ENCODE measurements at places on chromosomes 13 and 19. TPM values are rescaled to one million over a fixed set of nuclear protein-coding genes. Genes with fewer than 3 reads are reported as not detected.

GRCh38 chr13:51229731-51230130 is 7.5 kb downstream of the FAM124A start:
- no peaks in the 10 kb centered on the region for H3K27me3 ChIP-seq
- H3K4me3 ChIP-seq = no peak overlapping the region
- DNase-seq = no peak
- peak overlapping the region; percentile 55 for H3K27ac ChIP-seq

GRCh38 chr13:19981685-19982238 is 23.2 kb downstream of the ZMYM2 start:
- H3K36me3 ChIP-seq = peaks cover 3% of the 10 kb centered on the region
- no peak overlapping the region for H3K4me3 ChIP-seq
- no peak for DNase-seq
- H3K4me1 ChIP-seq = peaks cover 12% of the 10 kb centered on the region

DNA sequence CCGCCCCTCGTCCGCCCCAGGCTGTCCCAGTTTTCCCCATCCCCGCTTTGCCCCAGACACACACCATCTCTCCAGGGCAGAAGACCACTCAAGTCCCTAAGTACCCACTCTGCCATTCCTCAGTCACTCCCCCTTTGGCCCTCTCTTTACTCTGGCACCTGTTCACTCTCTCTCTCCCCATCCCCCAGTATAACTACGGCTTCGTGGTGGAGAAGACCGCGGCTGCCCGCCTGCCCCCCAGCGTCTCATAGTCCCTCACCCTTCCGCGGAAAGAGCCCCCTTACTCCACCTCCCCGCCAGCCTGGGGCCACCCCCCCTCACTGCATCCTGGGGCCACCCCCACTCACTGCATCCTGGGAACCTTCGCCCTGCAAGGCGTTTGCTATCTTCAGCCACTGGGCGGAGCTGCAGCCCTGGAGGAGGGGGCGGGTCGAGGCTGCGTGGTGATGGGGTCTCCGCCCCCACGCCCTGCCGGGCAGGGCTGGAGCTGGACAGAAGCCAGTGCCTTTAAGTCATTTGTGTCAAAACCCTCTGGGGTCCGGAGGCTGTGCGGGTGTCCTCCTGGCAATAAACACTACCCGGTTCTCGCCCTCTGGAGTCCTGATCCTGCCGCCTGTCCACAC is 5.0 kb downstream of the MVB12A start:
- no peak overlapping the region for H3K27ac ChIP-seq
- H3K36me3 ChIP-seq = no peaks in the 10 kb centered on the region
- H3K27me3 ChIP-seq = no peaks in the 10 kb centered on the region
- DNase-seq = peak; percentile 35

DNA sequence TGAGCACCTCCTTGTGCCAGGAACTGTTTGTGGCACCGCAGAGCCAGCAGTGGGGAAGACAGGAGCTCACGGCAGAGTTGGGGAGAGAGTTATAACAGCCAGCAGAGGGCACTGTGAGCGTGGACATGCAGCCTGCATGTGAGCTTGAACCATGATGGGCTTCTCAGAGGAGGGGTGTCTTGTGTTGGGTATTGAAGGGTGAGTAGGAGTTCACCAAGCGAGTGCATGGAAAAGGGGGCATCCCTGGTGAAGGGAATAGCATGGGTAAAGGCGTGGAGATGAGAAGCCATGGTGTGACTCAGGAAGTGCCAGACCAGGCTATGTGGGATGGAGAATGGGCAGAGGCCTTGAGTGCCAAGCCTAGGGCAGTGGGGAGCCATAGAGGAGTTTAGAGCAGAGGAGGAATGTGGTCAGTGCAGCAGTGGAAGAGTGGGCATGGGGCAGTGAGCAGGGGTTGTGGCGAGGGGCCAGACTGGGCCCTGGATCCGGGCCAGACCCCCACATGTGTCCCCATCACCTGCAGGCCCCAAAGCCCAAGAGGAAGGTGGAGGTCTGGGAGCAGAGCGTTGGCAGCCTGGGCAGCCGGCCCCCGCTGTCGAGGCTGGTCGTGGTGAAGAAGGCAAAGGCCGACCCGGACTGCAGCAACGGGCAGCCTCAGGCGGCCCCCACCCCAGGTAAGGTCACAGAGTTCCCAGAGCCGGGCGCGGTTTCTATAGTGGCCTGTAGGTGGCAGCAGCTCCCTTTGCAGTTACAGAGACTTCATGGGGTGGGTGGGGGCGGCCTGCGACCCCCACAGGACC is 11.8 kb upstream of the SHD start:
- peaks cover 31% of the 10 kb centered on the region for H3K36me3 ChIP-seq
- H3K4me1 ChIP-seq = no peaks in the 10 kb centered on the region
- peak; percentile 37 for DNase-seq
- no peak overlapping the region for H3K4me3 ChIP-seq
- no peaks in the 10 kb centered on the region for H3K27me3 ChIP-seq

Gene CCNA1
- total RNA-seq = 0.83 TPM

- H3K4me3 ChIP-seq = no peak overlapping the region
- no peak for DNase-seq
- no peaks in the 10 kb centered on the region for H3K36me3 ChIP-seq
- no peaks in the 10 kb centered on the region for H3K4me1 ChIP-seq
- no peaks in the 10 kb centered on the region for H3K27me3 ChIP-seq
Observed at GRCh38 chr19:9709305-9709704, 34.4 kb upstream of the ZNF562 start.

GRCh38 chr19:5225486-5226345 is 114.9 kb downstream of the PTPRS start:
- no peaks in the 10 kb centered on the region for H3K4me1 ChIP-seq
- DNase-seq = peak; percentile 16
- H3K36me3 ChIP-seq = peaks cover 20% of the 10 kb centered on the region
- no peaks in the 10 kb centered on the region for H3K27me3 ChIP-seq
- H3K27ac ChIP-seq = no peak overlapping the region

- H3K4me1 ChIP-seq = no peaks in the 10 kb centered on the region
- H3K27me3 ChIP-seq = no peaks in the 10 kb centered on the region
- no peak for DNase-seq
- H3K36me3 ChIP-seq = peaks cover 71% of the 10 kb centered on the region
Observed at GRCh38 chr19:2221250-2221831, 14.8 kb downstream of the PLEKHJ1 start.

- no peaks in the 10 kb centered on the region for H3K27me3 ChIP-seq
- no peaks in the 10 kb centered on the region for H3K36me3 ChIP-seq
- peaks cover 48% of the 10 kb centered on the region for H3K4me1 ChIP-seq
- H3K27ac ChIP-seq = peak overlapping the region; percentile 84
- peak; percentile 70 for DNase-seq
- H3K4me3 ChIP-seq = peak overlapping the region; percentile 52
Observed at GRCh38 chr19:33302974-33303790, 848 bp upstream of the CEBPA start.

- no peaks in the 10 kb centered on the region for H3K36me3 ChIP-seq
- H3K27me3 ChIP-seq = no peaks in the 10 kb centered on the region
- DNase-seq = no peak
Observed at GRCh38 chr13:59112221-59112718, 1051.5 kb downstream of the DIAPH3 start.

DNA sequence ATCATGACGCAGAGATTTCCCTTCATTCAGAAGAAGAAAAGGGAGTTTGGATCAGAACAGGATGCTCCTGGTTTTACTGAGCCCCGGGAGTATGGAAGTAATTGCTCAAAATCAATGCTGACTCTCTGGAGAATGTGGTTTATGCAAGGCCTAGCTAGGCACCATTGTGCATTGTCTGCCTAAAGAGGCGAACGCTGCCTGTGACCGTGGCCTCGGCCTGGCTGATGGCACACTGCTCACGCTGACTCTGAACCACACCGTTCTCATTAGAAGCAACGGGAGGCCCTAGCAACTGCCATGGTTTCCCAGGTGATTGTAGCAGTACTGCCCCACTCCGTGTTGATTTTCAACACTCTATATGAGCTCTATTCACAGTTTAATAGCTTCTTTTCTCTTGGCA is 41.7 kb upstream of the UBL3 start:
- no peaks in the 10 kb centered on the region for H3K36me3 ChIP-seq
- no peak overlapping the region for H3K27ac ChIP-seq
- H3K4me1 ChIP-seq = no peaks in the 10 kb centered on the region
- no peaks in the 10 kb centered on the region for H3K27me3 ChIP-seq
- H3K4me3 ChIP-seq = no peak overlapping the region

Gene TNFRSF19
- total RNA-seq = 6.9 TPM

Gene POGLUT2
- 3.0 TPM for total RNA-seq

Gene ZNF14
- 20.4 TPM for total RNA-seq

GRCh38 chr19:4712771-4713170 is 10.9 kb downstream of the DPP9 start:
- no peaks in the 10 kb centered on the region for H3K4me1 ChIP-seq
- H3K4me3 ChIP-seq = no peak overlapping the region
- no peaks in the 10 kb centered on the region for H3K27me3 ChIP-seq
- DNase-seq = no peak
- no peak overlapping the region for H3K27ac ChIP-seq

GRCh38 chr13:97459215-97459777 is 25.3 kb downstream of the RAP2A start:
- H3K36me3 ChIP-seq = no peaks in the 10 kb centered on the region
- DNase-seq = no peak
- H3K27ac ChIP-seq = no peak overlapping the region
- H3K4me1 ChIP-seq = peaks cover 7% of the 10 kb centered on the region

Gene ZNF546
- total RNA-seq = 11.2 TPM

GRCh38 chr13:94455414-94455813 is 24.1 kb downstream of the DCT start:
- no peak overlapping the region for H3K4me3 ChIP-seq
- H3K27ac ChIP-seq = no peak overlapping the region
- H3K36me3 ChIP-seq = no peaks in the 10 kb centered on the region
- no peaks in the 10 kb centered on the region for H3K4me1 ChIP-seq

DNA sequence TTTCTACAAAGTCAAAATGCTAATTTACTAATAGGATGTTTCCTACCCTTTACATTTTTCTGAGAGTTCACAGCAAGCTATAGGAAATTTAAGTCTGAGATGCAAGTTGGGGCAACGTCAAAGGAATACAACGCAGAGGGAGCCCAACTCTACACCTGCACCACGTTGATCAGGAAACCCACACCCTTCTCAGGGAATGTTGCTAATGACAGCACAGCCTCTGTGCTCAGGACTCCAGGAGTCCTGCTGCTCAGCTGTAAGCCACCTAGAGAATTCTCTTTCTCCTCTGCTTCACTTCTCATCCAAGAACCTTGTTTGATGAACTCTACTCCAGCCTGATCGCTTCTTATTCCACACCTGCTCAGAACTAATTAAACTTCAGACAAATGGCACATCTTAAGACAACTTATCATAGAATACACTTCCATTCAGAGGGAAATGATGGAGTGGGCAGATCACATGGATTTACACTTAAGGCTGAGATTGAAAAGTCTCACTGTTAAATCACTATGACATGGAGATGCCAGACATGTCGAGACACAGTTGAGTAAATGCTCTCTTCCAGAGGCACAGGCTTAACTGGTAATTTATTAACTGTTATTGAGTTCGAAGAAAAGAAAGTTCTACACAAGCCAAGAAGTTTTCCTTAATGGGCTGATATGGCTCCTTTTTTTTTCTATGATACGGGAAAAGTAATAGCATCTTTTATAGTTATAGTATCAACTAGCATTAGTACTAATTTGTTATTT is 811.6 kb upstream of the ARGLU1 start:
- DNase-seq = no peak
- H3K36me3 ChIP-seq = no peaks in the 10 kb centered on the region
- H3K27ac ChIP-seq = no peak overlapping the region
- no peaks in the 10 kb centered on the region for H3K4me1 ChIP-seq
- H3K27me3 ChIP-seq = no peaks in the 10 kb centered on the region
- H3K4me3 ChIP-seq = no peak overlapping the region

Gene EID2B
- total RNA-seq = 7.1 TPM

GRCh38 chr13:40377783-40378182 is 288.7 kb downstream of the FOXO1 start:
- DNase-seq = no peak
- H3K27me3 ChIP-seq = no peaks in the 10 kb centered on the region
- H3K27ac ChIP-seq = no peak overlapping the region
- H3K4me1 ChIP-seq = no peaks in the 10 kb centered on the region
- no peak overlapping the region for H3K4me3 ChIP-seq
- H3K36me3 ChIP-seq = no peaks in the 10 kb centered on the region

- no peak for DNase-seq
- H3K27ac ChIP-seq = no peak overlapping the region
- no peaks in the 10 kb centered on the region for H3K27me3 ChIP-seq
- H3K36me3 ChIP-seq = peaks cover 88% of the 10 kb centered on the region
- no peaks in the 10 kb centered on the region for H3K4me1 ChIP-seq
Observed at GRCh38 chr19:5652261-5652660, 28.1 kb downstream of the MICOS13 start.

GRCh38 chr19:2529473-2529918 is 53.6 kb downstream of the GADD45B start:
- DNase-seq = no peak
- no peak overlapping the region for H3K27ac ChIP-seq
- H3K27me3 ChIP-seq = no peaks in the 10 kb centered on the region
- no peak overlapping the region for H3K4me3 ChIP-seq
- H3K4me1 ChIP-seq = peaks cover 4% of the 10 kb centered on the region

Gene KLC3
- total RNA-seq = 0.45 TPM

- H3K4me1 ChIP-seq = peaks cover 4% of the 10 kb centered on the region
- no peak overlapping the region for H3K4me3 ChIP-seq
- H3K36me3 ChIP-seq = no peaks in the 10 kb centered on the region
Observed at GRCh38 chr13:99724633-99725517, 223.6 kb downstream of the TM9SF2 start.

GRCh38 chr13:26985285-26985878 is 186.2 kb downstream of the USP12 start:
- H3K36me3 ChIP-seq = no peaks in the 10 kb centered on the region
- H3K27me3 ChIP-seq = no peaks in the 10 kb centered on the region
- no peak overlapping the region for H3K4me3 ChIP-seq
- H3K27ac ChIP-seq = no peak overlapping the region
- H3K4me1 ChIP-seq = no peaks in the 10 kb centered on the region
- DNase-seq = peak; percentile 66

Gene ETV2
- not detected for total RNA-seq

All from thyroid gland (tissue), 4 donors.